ENCODE measurements at places on chromosomes 16 and 17.

- DNase-seq, result no peak
Observed at GRCh38 chr17:77354670-77355455, 214.1 kb downstream of the SEC14L1 start.

- DNase-seq, result no peak
Observed at GRCh38 chr16:30662449-30662848, 4.2 kb downstream of the FBRS start.

DNA sequence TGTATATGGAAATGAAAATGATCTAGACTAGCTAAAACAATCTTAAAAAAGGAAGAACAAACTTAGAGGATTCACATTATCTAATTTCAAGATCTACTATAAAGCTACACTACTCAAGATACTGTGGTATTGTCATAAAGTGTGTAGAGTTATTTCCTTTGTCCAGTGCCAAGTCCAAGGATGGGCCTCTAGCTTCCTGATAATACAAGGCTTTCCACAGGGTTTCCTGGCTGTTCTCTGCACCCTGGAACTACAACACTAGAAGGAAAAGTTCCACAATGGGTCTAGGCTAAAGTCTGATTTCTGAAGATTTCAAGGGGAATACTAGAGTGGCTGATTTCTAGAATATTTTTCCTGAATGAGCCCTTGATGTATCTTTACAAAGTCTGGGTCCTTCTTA, 34.2 kb downstream of the TBC1D3B start:
- DNase-seq, result no peak

DNA sequence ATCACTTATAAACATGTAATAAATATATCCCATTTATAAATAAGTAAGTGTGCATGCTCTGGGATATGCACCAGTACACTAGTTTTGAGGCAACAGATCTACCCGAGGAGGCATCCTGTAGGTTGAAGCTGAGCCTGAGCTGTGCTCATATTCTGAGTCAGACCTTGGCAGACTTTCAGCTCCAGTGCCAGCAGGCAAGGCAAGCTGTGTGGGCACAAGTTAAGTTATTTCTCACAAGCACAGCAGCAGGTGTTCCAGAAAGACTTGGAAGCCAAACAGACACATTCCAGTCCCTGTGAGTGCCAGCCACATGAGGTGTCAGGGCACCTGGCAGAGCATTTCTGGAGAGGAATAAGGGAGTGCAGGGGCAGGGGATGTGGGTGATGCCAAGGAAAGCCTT, 1.3 kb upstream of the CLEC19A start:
- DNase-seq, result no peak

DNA sequence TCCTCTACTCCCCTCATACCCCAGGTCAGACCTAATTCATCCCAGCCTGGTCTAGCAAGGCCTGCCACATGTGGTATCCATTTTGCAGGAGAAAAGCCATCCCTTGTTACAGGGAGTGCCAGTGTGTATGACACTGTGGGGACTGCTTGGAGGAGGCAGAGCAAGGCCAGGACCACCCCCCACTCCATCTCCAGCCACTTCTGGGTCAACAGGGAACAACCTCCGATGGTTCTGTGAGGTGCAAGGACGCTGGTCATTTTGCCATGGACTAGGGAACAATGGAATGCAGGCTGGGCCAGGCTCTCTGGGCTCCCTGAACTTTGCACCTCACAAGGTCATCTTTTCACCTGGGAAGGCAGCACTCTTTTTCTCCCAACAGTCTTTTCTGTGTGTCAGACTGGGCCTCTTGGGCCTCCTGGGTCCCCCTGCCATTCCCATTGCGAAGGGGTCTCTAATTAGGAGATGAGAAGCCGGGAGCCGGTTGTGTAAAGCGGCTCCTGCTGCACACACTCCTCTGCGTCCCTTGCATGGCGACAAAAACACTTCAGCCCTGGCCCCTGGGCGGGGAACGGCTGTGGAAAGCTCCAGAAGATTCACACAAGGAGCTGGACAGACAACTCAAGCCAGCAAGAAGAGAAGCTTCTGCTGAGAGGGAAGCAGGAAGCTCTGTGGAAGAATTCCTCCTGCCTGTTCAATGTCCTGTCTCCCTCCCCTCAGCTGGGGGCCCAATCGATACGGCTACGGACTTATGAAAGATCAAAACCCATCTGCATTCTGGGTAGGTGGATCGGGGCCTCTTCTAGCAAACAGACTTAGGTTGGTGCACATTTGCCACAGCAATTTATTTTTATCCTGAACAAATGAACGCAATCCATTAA, 38.5 kb upstream of the MTSS2 start:
- no peak for DNase-seq

GRCh38 chr16:12406926-12407690, 396.6 kb downstream of the CPPED1 start:
- DNase-seq, result no peak

DNA sequence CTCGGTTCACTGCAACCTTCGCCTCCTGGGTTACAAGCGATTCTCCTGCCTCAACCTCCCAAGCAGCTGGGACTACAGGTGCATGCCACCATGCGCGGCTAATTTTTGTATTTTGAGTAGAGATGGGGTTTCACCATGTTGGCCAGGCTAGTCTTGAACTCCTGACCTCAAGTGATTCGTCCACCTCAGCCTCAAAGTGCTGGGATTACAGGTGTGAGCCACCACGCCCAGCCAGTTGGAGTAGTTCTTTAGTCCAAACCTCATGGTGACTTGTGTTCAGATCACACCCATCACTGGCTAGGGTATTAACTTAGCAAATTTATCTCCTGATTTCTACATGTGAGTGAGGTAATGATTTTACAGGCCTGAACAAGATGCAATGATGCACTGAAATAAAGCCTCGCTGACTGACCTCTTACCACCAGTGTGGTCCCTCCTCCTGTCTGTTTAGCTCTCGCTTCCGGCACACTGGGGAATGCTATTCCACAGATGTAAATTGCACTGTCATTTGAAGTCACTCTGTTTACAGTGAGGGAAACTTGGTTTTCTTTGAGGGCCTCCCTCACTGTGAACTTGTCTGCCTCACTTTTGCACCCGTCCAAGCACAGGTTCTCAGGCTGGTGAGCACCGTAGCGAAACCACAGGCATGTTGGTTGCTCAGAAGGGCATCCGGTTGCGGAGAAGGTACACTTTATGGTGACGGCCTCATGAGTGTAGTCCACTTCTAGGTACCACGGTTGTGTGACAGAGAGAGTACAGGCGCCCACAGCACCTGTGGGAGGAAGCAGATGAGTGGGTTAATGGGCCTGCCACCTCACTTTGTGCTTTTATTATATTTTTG, 5.5 kb downstream of the IGSF6 start:
- DNase-seq, result no peak

DNA sequence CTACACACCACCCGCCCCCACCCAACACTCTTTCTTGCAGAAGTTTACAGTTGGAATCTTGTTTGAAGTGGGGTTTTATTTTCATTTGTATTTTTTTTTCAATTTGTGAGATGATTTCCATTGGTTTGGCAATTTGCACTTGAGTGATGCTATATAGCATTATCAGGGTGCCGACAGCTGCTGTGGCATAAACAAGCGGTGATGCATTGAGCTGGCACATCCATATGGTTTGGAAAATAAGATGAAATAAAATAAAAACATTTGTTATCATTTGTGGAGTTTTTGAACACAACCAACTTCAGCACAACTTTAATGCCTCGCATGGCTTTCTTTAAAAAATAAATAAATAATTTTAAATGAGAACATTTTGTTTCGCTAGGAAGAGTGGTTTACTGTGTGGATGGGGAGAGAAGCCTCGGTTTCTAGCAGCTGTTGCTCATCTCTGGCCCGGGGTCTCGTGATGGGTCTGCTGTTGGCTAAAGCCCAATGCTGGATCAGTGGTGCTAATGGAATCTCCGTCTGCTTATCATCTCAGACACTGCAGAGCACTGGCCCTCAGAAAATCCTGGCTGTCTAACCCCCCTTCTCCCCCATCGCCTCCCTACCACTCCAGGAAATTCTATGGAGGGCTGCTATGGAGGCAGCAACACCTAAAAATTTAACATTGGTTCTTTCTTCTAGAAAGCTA, 192.3 kb upstream of the MAF start:
- DNase-seq, result no peak

- no peak for DNase-seq
Observed at GRCh38 chr16:17408296-17408695, 62.5 kb downstream of the XYLT1 start.

DNA sequence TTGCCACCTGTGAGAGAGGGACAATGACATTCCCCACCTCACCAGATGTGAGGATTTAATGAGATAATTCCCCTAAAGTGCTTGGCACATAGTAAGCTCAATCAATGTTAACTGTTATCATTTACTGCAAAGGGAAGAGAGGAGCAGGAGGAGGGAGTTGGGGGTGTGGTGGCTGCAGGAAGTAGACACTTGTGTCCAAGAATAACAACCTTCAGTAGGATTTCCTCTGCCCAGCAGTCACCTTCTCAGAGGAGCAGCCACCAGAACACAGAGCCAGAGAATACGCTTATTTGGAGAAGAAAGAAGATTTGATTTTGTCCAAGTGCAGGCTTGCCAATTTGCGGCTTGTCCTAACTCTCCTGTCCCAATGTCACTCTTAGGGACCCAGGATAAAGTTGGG, 10.2 kb downstream of the CBX4 start:
- DNase-seq, result no peak

Data from NCI-H748 treated with DMSO at 0.1 percent for 48 hours (cell line).